ENCODE measurements at places on chromosomes 12 and 14.

- peak; percentile 83 for DNase-seq
Measured at GRCh38 chr12:94101738-94102660, 46.4 kb upstream of the PLXNC1 start.

- DNase-seq: peak; percentile 30
Measured at GRCh38 chr14:70642303-70643235, 853 bp downstream of the TTC9 start.

- DNase-seq: no peak
Measured at GRCh38 chr12:68270358-68270757, 17.0 kb upstream of the IL22 start.

DNA sequence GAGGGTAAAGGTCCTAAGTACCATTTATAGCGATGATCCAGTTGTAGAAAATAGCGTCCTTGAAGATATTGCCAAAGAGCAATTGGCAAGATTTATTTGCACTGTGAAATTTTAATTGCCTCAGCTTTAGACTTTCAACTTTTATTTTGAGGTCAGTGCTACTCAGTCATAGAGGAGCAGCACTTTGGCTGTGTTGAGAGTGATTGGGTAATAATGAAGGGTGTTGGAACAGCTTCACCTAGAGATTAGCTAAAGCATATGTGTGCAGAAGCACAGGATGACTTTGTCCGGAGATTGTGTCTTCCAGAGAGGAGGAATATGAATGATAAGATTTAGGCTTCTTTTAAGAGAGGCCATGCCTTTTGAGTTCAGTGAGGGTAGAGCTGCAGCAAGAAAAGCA is 164.8 kb downstream of the NPAS3 start:
- DNase-seq: no peak

DNA sequence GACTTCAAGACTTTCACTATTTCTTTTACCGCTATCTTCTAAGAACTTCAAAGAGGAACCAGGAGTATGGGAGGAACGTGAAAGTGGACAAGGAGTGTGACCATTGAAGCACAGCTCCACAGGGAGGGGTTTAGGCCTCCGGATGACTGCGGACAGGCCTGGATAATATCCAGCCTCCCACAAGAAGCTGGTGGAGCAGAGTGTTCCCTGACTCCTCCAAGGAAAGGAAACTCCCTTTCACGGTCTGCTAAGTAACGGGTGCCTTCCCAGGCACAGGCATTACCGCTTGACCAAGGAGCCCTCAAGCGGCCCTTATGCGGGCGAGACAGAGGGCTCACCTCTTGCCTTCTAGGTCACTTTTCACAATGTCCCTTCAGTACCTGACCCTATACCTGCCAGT is 267.0 kb downstream of the RPL10L start:
- DNase-seq: no peak

DNA sequence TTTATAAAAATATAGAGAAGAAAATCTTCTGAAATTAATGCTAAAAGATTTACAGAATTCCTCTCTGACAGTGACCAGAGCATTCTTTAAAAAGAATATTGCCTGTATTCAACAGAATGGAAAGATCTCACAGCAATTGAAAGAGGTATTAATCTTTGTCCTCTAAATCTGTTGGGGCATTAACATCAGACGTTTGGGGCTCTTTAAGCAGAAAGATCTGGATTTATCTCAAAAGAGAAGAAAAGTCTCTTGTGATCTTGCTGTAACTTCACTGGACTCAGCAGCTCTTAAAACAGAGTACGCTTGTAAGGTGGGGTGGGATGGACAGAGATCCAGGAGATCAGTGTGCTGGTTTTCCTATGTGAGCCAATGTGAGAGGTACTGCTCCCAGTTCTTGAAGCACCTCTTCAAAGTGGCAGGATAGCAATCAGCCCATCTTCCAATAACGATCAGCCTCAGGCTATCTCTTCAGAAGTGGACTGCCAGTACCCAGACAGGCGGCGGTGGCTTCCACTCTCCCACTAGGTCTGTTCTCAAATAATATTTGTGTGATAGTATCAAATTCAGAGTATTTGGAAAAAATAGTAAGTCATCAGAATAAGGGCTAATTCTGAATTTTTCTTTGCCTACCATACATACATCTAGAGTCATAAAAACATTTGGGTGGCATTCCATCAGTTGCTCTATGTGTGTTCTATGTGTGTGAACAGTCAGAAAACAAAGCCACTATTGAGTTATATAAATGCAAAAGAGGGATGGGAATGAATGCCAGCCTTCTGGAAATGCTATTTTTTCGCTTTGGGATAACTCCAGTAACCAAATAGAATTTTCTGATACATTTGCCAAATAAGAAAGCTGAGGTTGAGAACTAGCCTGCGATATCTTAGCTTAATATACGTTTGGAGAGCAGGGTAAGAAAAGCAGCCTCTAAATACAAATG is 237.4 kb upstream of the RGS6 start:
- no peak for DNase-seq

Measured in activated CD8-positive, alpha-beta memory T cell treated with anti-CD3 and anti-CD28 coated beads, Interleukin-2, amount 50 U/mL, for 4 hours (primary cell).